ENCODE measurements at places on chromosomes 4 and X. TPM values are rescaled to one million over a fixed set of nuclear protein-coding genes. Genes with fewer than 3 reads are reported as not detected.

SASH3 gene
- total RNA-seq = 3.8 TPM

MAGEE2 gene
- total RNA-seq = not detected

VGLL1 gene
- total RNA-seq = not detected

TMEM35A gene
- total RNA-seq = 0.11 TPM

GUCY1B1 gene
- total RNA-seq = 17.0 TPM

ZAR1 gene
- total RNA-seq = not detected

F11 gene
- total RNA-seq = 0.35 TPM

TCEAL8 gene
- 51.6 TPM for total RNA-seq

NRK gene
- 4.9 TPM for total RNA-seq

ATOH1 gene
- total RNA-seq = not detected

TMPRSS11D gene
- total RNA-seq = not detected

NALF2 gene
- 4.4 TPM for total RNA-seq

THOC2 gene
- total RNA-seq = 27.8 TPM

BEND2 gene
- total RNA-seq = 0.24 TPM

HERC5 gene
- total RNA-seq = 1.9 TPM

ZMAT1 gene
- total RNA-seq = 7.5 TPM

SYN1 gene
- 12.1 TPM for total RNA-seq

SMARCA1 gene
- 26.8 TPM for total RNA-seq

OTC gene
- not detected for total RNA-seq

LRIT3 gene
- not detected for total RNA-seq

HPGDS gene
- 1.1 TPM for total RNA-seq

PDE5A gene
- total RNA-seq = 20.0 TPM

MUC7 gene
- total RNA-seq = not detected

MAGEB17 gene
- 0.30 TPM for total RNA-seq

TLR3 gene
- 2.3 TPM for total RNA-seq

GLRA2 gene
- not detected for total RNA-seq

REPS2 gene
- total RNA-seq = 1.8 TPM

ETDA gene
- total RNA-seq = not detected

GPR119 gene
- total RNA-seq = not detected

USP26 gene
- total RNA-seq = not detected

ADGRL3 gene
- total RNA-seq = 15.3 TPM

PASD1 gene
- not detected for total RNA-seq

MAGEA1 gene
- not detected for total RNA-seq

STPG2 gene
- total RNA-seq = 0.19 TPM

POU4F2 gene
- total RNA-seq = not detected

TENM3 gene
- 3.9 TPM for total RNA-seq

NDNF gene
- 5.1 TPM for total RNA-seq

GNRHR gene
- not detected for total RNA-seq

RTL3 gene
- 0.24 TPM for total RNA-seq

ASB5 gene
- total RNA-seq = 3.8 TPM

RIBC1 gene
- total RNA-seq = 0.81 TPM

CCNB3 gene
- 0.11 TPM for total RNA-seq

ADH1B gene
- total RNA-seq = 12.6 TPM

JCHAIN gene
- total RNA-seq = 1.5 TPM

SLC7A11 gene
- total RNA-seq = 0.19 TPM
